AG04449 (cell line): ENCODE measurements at places on chromosomes 4 and X.

DNA sequence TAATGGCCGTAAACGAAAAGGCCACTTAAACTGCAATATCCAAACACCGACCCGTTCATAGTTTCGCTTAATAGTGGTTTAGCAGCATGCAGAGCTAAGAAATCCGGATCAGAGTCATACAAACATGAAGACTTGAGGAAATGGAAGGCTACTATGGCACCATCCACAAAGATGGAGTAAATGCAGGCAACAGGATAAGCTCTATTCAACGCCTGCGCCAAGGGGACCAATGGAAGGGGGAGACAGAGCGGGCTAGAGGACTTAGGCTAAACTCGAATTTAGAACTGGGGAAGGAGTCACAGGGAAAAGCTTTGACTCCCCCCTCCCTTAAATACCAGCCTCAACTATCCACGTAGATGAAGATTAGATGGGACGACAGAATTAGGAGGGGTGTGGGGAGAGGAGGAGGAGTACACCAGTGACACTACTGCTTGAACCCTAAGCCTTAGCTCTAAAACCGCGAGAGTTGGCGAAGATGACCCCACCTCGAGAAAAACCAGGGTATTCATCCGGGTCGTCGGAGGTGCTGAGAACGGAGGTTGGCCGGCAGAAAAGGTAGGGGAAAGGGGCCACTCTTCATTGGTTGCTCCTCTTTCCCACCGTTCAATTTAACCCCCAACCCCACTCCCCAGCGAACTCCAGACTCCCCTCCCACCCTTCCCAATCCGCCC is 3.5 kb downstream of the HUWE1 start:
- DNase-seq = no peak

- DNase-seq = no peak
Observed at GRCh38 chr4:5952286-5952974, 59.5 kb upstream of the CRMP1 start.

DNA sequence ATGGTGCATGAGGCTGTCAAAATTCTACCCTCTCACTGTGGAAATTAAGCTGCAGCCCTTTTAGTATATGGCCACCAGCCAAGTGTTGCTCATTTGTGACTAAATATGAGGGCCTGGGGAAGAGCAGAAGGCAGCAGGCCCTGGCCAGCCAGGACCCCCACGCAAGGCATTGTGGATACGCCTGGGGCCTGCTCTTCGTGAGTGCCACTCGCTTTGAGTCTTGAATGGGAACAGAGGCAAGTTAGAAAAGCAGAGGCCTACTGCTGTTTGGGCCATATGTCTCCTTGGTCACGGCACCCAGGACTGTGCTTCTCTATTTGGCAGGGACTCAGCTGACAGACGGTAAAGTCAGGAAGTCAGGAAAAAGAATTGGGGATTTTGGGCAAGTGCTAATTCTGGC is 10.9 kb downstream of the RTL5 start:
- no peak for DNase-seq

- no peak for DNase-seq
Observed at GRCh38 chr4:185911556-185912064, 99.6 kb upstream of the SORBS2 start.

GRCh38 chrX:11770320-11770719 is 12.3 kb downstream of the MSL3 start:
- no peak for DNase-seq

- no peak for DNase-seq
Observed at GRCh38 chrX:68631336-68631735, 16.1 kb upstream of the STARD8 start.

- DNase-seq = no peak
Observed at GRCh38 chr4:147731580-147732517, at the start of gene ARHGAP10. ARHGAP10 (plus strand) TSS chr4:147732088; CDS start chr4:147732302, 214 bp downstream.

- no peak for DNase-seq
Observed at GRCh38 chrX:72001471-72001870, 90.8 kb downstream of the NHSL2 start.

- peak; percentile 29 for DNase-seq
Observed at GRCh38 chrX:147911192-147912022, at the start of gene FMR1. FMR1 (plus strand) TSS chrX:147911919; CDS start chrX:147912180, 261 bp downstream.

DNA sequence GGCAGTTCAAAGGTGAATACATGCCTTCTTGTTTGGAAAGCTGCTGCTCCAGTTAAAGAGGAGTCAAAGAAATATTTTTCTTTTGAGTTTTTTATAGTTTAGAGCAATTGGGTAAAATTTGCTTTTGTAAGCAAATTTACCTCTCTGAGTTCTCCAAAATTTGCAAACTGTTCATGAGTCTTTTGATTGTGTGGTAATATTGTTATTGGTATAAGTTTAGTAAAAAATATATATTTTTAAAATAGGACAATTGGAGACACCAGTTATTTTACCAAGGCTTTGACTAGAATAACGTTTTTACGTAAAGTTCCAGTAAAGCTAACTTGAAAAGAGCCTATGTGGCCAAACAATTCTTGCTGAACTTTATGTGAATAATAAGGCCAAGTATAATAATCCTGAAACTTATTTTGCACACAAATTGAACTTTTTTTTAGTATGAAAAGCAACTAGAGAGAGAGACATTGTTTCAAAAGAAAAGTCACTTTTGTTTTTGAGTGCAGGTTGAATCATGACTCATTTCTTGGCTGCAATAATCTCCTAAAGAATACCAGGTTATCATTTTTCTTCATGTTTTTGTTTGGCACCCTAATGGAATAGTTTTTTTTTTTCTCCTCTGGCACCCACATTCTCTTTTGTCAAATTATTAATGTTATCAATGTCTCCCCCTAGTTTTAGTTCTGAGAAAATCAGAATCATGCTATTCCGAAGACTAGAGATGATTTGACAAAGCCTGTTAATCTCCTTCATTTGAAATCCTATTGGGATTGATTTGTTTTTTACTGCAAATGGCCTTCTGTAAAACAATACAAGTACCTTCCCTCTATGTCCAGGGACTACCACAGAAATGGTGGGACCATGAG is 57.1 kb downstream of the UGT2B10 start:
- DNase-seq = no peak

DNA sequence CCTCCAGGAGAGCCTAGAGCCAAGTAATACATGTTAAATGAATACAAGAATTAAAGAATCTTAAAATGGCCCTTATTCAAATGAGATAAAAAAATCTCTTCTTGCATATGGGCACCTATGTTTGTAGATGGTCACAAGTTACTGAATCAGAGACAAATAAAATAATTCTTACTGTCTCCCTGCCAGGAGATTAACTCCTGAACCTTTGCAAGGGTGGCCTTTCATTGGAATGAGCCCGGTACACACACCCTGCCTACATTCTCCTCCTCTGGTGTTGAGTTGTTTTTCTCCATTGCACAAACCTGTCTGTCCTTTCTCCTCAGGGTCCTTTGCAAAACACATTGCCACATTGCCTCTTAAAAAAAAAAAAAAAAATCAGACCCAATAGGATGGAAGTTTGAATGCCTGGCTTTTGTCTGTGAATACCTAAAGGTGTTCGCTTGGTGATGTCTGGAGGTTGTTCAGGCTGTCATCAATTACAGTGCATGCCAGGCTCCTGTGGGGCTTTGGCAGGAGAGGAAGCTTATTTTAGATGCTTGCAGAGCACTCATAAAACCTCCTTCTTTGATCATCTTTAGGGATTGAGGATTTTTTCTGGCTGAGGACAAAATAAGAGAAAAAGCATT is 8.3 kb upstream of the TMEM154 start:
- no peak for DNase-seq

- DNase-seq = peak; percentile 87
Observed at GRCh38 chr4:176841711-176842112, 49.0 kb upstream of the VEGFC start.

DNA sequence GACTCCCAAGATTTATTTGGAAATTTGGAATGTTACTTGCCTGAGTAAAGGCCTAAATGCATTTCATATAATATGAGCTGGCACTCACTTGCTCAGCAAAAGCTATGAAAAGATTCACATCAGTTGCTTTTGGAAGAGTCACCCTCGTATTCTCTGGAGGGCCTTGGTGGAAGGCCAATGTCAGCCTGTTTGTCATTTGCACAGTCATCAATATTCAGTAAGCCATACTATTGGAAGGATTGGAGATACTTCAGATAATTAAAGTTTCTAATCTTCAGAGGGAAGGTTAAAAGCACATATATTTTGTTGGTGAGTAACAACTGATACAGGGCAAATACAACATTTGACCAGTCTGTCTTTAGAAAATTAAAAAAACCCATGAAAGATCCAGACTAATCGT is 36.6 kb downstream of the VCX3A start:
- no peak for DNase-seq
